ENCODE measurements at places on chromosomes 7 and 10.

DNA sequence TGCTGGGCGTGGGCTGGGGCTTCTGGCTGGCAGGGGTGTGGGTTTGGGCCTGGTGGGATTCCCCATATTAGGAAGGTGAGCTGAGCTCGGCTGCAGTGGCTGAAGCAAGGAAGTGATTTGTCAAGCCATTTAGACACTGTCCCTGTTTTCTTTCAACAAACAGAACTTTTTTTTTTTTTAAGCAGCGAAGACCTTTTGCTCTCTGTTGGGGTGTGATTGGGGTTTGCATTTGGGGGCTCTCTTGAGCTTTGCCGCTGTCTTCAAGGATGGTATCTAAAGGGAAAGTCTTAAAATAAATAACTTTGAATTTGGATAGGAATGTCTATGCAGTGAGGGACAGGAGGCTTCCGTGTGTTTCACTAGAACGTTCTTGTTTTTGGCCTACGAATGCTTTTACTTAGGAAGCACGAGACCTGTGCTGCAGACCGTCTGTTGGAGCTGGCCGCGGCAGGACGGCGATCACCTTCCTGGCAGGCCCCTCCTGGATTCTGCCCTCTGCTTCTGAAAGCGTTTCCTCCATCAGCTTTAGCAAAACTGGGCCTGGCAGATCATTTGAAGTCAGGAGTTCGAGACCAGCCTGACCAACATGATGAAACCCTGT is 43.9 kb downstream of the FOXK1 start:
- no peak for DNase-seq

- DNase-seq: no peak
Measured at GRCh38 chr7:140625908-140626868, 14.4 kb downstream of the DENND2A start.

- no peak for DNase-seq
Measured at GRCh38 chr10:27646194-27646593, 99.4 kb downstream of the MKX start.

DNA sequence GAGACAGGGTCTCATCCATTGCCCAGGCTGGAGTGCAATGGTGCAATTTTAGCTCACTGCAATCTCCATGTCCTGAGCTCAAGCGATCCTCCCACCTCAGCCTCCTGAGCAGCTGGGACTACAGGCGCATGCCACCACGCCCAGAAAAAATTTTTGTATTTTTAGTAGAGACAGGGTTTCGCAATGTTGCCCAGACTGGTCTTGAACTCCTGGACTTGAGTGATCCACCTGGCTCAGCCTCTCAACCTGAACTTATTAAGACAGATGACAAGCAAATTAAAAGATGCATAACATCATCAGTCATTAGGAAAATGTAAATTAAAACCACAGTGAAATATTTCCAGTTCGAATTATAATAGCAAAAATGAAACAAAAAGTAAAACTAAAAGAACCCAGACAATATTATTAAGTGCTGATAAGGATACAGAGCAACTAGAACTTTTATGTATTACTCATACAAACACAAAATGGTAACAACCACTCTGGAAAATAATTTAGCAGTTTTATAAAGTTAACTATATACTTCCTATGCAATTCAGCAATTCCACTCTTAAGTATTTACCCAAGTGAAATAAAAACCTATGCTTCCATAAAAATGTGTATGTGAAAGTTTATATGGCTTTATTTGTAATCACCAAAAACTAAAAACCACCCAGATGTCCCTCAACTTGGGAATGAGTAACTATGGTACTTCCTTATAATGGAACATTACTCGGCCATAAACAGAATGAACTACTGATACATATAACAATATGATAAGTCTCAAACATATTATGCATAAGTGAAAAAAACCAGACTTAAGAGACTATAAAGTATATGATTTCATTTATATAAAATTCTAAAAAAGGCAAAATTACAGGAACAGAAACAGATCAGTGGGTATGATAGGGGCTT is 15.3 kb downstream of the ZFAND4 start:
- no peak for DNase-seq

- DNase-seq: no peak
Measured at GRCh38 chr7:134477954-134478353, 19.1 kb upstream of the AKR1B1 start.

DNA sequence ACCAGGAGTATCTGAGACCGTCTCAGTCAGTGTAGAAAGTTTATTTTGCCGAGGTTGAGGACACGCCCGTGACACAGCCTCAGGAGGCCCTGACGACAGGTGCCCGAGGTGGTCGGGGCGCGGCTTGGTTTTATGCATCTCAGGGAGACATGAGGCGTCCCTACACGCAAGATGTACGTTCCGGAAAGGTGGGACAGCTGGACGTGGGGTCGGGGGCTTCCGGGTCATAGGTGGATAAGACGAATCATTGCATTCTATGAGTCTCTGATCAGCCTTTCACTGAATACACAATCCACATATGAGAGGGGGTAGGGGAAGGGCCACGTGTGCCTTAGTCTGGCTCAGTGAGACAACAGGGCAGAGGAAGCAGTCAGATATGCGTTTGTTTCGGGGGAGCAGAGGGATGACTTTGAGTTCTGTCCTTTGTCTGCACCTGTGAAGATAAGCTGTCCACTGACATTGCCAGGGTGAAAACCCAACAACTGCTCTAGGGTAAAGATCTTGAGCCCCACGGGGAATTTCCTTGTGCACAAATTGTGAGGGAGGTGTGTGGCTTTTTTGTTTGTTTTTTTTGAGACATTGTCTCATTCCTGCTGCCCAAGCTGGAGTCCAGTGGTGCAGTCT is 66.2 kb downstream of the DNAJB6 start:
- DNase-seq: no peak

DNA sequence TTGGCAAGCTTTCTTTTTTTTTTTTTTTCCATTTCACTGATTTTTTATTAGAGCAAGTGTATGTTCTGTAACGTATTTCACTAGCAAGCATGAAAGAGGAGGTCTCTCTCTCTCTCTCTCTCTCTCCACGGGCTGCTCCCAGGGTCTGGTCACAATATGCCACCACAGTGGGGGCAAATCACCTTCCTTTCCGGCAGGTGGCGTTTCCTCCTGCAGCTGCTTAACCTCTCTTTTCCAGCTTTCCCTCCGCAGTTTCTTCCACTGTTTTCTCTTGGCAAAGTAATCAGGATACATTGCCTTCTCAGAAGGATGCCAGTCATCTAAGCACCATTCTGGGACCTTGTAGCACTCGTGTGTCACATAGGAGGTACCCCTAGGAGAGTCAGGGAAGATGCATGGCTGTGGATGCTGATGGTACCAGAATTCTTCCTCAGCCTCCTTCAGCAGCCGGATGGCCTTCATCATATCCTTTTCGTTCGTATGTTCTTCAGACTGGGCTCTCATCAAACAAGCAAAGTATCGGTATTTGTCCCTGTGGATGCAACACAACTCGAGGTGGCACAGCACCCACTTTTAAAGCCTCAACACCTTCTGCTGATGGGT is 197.3 kb upstream of the PODXL start:
- DNase-seq: no peak

DNA sequence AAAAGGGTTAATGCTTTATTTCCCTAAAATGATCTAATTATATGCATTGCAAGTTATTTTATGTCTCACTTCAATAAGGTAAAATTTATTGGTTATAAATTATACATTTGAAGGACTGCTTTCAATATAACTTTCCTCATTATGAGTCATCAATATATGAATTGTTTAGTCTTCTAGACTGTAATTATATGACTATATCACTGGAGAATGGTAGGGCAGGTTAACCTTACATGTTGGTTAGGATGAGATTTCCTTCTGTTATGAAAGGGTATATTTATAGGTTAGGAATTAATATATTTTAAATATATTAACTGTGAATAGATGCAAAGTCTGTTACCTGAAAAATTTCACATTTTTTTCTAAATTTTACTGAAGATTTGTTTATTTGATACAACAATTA is 406.4 kb upstream of the ETV1 start:
- DNase-seq: no peak

GRCh38 chr7:47905076-47905920 is 43.0 kb downstream of the PKD1L1 start:
- no peak for DNase-seq

DNA sequence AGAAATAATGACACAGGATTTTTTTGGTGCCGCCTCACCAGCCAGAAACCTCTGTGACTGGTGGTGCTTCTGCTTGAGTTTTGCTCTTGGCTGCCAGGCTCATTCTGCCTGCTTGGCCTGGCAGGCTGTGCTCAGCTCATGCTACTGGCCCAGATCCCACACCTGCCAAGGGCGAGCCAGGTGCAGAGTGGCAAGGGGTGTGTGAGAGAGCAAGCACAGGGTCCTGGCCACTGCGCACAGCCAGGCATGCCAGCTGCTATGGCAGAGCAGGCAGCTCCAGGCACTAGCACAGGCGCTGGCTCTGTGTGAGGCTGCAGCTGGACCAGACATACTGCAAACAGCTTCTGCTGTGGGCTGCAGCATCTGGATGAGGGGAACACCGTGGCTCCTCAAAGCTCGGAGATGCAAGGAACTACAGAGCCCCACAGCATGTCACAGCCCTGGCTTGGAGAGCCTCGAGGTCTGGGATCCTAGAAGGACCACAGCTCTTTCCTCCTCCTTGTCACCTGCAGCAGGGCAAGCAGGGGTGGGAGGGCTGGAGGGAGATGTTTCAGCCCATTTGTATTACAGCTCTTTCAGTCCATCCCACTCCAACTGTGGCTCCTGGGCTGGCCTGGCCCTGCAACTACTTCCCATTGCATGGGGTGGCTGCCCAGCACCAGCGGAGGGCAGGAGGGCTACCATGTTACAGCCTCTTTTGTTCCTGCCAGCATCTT is 313.4 kb upstream of the SEMA3C start:
- no peak for DNase-seq

- peak; percentile 42 for DNase-seq
Measured at GRCh38 chr10:12419262-12419847, 70.0 kb downstream of the CAMK1D start.

- no peak for DNase-seq
Measured at GRCh38 chr7:82049442-82049841, 279.6 kb upstream of the HGF start.

- DNase-seq: no peak
Measured at GRCh38 chr10:58818900-58819299, 306.2 kb downstream of the BICC1 start.

DNA sequence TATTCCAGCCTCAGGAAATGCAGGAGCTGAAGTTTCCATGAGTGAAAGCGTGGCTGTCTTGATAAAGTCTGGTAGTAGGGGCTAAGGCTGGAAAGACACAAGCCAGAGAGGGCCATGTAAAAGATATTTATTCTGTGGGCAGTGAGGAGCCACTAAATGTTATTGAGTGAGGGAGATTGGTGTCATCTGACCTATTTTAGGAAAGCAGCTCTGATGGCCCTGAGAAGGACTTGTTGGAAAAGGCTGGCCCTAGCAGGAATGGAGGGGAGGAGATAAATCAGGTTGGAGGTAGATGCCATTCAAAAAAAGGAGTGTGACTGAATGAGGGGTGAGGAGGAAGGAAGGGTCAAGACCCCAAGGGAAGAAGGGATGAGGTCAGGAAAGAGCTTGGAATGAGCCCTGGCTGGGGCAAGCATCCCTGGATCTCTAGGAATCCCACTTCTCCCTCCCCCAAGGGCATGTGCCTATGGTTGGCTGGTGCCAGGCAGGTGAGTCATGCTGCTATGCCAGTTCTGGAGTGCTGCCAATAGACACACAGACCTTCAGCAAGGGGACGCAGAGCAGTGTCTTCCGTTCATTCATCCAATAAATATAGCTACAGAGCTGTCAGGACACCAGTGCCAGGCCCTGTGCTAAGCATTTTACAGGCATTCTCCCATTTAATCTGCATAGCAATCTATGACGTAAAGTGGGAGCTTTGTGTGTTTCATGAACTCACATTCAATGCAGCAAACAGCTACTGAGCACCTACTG is 2.0 kb downstream of the ANKRD2 start:
- DNase-seq: no peak

DNA sequence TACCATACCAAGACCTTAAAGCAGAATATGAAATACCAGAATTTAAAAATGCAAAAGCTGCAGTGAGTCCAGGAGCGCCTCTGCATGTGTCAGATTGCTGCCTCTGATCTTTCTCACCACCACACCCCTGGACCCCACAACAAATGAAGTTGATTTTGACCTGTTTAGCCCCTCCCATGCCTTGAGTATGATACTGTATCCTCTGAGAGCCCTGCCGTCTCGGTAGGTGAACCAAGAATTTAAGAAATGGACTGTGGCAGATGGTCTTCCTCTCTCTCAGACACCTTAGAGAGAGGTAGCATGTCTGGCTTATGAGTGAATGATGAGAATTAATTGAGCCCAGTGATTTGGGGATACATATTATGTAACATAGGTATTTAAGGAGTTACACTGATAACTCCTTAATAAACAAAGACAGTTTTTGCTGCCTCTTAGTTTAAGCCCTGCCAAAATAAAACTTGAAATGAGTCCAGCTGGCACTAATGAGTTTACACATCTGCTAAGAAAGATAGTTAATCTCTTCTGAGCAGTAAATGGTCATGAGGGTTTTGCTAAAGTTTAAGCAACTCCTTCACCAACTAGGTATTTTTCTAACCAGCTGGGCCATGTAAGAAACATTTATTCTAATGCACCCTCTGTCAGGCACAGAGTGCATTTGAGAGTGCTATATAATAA is 4.5 kb upstream of the TFPI2 start:
- no peak for DNase-seq

DNA sequence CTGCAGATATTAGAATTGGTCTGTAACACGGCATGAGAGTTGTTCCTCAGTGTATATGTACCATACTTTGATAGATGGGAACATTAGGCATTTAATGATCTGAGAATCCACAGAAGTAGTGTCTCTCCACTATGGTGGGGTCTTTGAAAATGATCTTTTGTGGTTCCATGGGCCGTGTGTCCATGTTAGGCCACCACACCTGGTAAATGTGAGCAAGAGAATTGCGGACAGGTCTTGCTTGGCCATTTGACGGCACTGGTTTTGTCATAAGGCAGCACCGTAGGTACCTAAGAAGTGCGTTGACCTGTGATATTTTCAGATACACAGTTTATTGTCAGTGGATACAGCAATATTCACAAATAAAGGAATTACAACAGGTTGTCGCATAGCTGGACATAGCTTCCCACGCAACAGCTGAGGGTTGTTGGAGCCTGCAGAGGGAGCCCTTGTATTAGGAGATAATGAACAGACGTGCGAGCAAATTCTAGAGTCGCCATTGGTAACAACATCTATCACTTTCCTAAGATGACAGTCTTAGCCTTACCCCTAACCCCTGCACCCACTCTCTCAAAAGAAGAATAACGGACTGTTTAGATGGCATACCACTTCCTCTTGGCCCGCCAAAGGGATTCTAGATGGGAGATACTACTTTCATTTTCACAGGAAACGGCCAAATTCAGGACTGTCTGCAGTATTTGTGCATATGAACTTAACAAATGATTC is 111.4 kb downstream of the COL28A1 start:
- peak; percentile 9 for DNase-seq

DNA sequence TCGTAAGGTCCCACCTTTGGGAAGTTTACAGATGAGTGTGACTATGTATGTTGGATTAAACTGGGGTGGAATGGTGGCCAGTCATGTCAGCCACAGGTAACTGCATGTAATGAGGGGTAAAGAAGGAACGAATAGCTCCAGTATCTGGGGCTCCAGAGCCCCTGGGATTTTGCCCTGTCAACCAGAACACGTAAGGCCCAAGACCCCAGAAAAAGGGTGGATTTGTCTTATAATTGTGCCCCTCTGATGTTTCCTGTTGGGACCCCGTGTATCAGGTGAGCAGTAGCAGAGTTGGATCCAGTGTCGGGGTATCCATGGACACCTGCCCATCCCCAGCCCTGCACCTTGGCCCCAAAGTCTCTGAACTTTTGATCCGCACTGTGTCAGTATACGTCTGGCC is 76.9 kb downstream of the ADARB2 start:
- DNase-seq: no peak

GRCh38 chr7:92266415-92267241 is 20.9 kb downstream of the ANKIB1 start:
- DNase-seq: no peak

Measured in stimulated activated CD8-positive, alpha-beta memory T cell treated with anti-CD3 and anti-CD28 coated beads, Interleukin-4, amount 100 ng/mL, for 24 hours (primary cell).